ENCODE measurements at places on chromosomes 3 and 15.

- peak; percentile 82 for DNase-seq
Measured at GRCh38 chr3:126654571-126655383, at the start of gene TXNRD3. TSS of gene TXNRD3 (minus strand) at chr3:126655124.

DNA sequence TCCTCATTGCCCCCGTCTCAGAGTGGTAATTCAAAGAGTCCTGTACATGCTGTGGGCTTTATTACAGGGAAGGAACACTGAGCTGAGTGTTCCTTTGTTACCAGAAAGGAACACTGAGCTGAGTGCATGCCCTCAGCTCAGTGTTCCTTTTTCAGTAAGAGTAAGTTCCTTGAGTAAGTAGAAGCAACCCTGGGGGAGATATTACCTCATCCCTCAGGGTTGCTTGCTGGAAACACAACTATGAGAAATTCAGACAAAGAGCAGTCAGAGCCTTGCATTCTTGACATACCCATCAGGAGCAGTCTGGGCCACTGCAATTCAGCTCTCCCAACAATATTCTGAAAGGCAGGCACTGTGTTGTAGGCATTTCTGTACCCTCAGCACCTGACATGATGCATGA is 17.0 kb downstream of the CHRM5 start:
- DNase-seq, result no peak

- DNase-seq, result no peak
Measured at GRCh38 chr3:142027300-142027699, 122.0 kb downstream of the TFDP2 start.

DNA sequence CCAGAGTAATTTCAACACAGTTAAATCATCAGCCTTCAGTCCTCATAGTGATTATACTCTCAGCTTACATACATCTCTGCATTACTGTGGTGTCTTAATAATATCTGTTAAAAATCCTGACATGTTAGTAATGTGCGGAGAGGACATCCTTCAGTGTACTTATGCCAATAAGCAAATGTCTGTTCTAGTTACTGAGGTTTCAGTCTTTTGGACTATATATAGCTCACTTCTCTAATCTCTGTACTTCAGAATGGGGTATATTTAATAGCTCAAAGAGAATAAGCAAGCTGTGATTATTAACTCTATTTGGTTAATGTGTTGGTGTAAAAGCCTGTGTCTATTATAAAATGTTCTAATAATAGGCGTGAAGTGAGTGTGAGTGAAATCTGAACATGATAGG is 28.9 kb upstream of the OSTN start:
- DNase-seq, result no peak

GRCh38 chr3:64921281-64922065 is 233.7 kb upstream of the ADAMTS9 start:
- DNase-seq, result peak; percentile 12

GRCh38 chr15:84755736-84756527 is 7.5 kb downstream of the ZNF592 start:
- no peak for DNase-seq

Measured in NCI-H82 (cell line).